Activated T-helper 17 cell treated with anti-CD3 and anti-CD28 coated beads, Interleukin-2, amount 50 U/mL, for 72 hours (primary cell): ENCODE measurements at places on chromosomes 13 and 19. TPM values are rescaled to one million over a fixed set of nuclear protein-coding genes. Genes with fewer than 3 reads are reported as not detected.
A peak's percentile ranks its signal among the peaks of the same experiment; 100 is the strongest.

MIDN gene
- total RNA-seq = 51.4 TPM

GRCh38 chr13:100298116-100298681 lies 209.3 kb downstream of the PCCA start:
- ATAC-seq = no peak

DNA sequence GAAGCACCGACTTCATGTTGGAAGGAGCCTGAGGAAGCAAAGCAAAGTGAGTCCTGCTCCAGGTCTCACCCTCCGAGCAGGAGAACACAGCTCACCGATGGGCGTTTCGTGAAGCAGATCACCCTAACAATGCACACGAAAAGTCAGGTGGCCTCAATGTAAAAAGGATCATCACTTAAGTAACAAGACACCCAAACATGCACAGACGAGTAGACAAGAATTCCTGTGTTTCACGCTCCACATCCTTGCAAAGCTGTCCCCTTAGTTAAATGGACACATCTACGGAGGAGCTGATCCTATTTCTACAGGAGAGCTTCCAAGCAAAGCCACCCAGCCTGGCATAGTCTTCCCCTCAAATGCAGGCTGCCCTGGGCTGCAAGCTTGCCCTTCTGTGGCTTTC lies 66.2 kb downstream of the SLC15A1 start:
- no peak for ATAC-seq

DNA sequence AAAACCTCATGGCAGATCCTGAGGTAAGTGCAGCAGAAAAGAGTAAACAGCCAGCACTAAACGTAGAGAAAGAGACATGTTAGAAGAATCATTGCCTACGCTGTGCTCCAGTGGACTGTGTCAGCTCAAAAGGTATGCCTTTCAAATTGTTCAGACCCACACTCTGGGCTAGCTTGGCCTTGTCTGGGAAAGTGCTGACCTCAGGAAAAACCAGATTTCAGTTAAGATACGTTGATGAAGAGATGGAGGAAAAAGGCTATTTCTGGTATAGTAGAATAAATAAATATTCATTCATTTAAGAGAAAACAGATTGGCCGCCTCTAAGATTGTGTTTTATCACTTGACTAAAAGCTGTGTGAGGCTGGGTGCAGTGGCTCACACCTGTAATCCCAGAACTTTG lies 9.6 kb upstream of the SUCLA2 start:
- ATAC-seq = no peak

DNA sequence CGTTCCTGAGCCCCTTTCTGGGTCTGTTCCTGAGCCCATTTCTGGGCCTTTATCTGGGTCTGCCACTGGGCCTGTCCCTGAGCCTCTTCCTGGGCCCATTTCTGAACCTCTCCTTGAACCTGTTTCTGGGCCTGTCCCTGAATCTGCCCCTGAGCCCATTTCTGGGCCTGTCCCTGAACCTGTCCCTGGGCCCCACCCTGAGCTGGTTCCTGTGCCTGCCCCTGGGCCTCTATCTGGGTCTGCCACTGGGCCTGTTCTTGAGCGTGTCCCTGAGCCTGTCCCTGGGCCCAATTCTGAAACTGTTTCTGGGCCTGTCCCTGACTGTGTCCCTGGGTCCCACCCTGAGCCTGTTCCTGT lies 40.4 kb upstream of the GRTP1 start:
- ATAC-seq = no peak

RFPL4A gene
- total RNA-seq = not detected

RPS19 gene
- 4,049 TPM for total RNA-seq

DNA sequence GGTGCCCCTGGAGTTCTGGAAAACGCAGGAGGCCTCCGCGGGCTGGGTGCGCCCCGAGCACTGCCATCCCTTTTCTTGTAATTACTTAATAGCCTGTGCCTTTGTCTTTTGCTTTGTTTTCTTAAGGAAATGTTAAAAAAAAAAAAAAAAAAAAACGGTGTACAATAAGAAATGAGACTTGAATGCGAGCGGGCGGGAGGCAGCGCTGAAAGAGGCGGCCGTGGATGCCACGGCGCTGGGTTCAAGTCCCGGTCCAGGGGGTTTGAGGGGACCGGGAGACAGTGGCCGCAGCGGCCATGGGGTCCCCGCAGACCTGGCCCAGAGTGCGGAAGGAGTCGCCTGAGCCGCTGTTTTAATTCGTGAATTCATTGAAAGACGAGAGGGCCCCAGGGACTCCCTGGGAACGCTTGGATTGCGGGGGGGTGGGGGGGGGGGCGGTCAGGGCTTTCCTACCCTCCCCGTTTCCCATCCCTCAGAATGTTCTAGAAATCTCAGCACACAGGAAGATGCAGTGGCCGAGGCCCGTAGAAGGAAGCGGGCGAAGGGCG lies 349.2 kb upstream of the ARGLU1 start:
- no peak for ATAC-seq

XRCC1 gene
- 34.9 TPM for total RNA-seq

DNA sequence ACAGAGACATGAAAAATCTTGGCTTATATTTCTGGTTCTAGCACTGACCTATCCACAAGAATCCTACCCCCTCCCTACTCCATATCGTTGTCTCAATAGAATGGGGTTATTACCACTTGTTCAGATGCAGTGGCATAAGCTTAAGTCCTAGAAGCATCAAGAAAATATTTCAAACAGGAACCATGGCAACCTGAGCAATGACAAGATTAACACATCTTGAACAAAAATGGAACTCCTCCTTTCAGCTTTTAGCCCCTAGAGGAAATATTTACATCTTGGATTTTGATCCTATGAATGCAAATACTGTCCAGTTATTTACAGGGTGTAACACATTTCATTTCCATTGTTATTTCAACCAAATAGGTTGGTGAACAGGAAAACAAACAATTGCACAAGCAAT lies 46.1 kb upstream of the TSC22D1 start:
- no peak for ATAC-seq

DNA sequence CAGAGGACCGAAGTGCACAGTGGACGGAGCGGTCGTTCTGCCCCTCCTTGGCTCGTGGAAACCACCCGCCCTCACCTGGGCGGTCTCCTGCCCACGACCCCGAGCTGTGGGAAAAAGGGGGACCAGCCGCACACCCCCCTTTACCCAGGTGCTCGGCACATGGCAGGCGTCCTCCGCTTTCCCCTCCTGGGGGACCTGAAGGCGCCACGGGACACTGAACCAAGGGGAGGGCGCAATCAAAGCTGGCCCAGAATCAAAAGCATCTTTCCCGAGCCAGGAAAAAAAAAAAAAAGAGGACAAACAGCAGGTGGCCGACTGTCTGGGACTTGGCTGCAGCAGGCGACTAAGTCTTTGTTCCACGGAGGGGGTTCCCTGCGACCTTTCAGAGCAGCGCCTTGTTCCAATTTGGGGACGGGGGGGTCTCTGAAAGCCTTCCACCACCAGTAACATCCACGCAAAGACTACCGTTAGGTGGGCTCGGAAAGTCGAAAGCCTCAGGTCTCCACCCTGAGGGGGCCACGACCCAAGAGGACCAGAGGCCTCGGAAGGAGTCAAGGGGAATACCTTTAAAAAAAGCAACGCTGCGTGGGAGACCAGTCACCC lies 1.1 kb downstream of the MBD3 start:
- no peak for ATAC-seq

DNA sequence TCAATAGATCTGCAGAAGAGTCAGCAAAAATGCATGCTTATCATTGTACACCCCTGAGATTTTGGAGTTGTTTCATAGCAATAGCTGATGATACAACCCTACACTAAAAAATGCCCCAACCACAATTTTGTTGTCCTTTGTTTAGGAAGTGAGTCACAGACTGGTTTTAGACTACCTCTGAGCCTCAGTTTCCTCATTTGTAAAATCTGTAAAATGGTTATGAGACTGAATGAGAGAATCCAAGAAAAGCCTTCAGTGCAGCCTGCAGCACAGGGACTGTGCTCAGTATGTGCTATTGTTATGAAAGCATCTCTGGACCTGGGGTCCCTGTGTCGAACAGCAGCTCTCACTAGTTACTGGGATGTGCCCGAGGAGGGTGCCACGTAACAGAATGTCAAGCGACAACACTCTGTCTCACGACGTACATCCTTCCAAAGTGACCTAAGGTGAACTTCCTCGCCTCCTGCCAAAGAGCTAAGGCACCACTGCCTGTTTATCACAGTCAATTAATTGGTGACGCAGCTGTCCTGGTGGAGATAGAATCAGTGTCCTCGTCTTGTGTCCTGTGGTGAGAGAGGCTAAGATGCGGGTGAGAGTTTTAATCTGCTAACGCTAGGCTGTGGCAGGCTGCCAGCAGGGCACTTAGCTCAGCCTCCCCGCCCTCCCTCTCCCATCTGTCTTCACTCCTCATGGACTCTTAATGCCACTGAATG lies 18.1 kb downstream of the DHRS12 start:
- peak; percentile 86 for ATAC-seq

APLP1 gene
- total RNA-seq = 2.6 TPM

- ATAC-seq = no peak
Measured at GRCh38 chr13:33577007-33577406, 240.9 kb upstream of the RFC3 start.

GRCh38 chr13:45295536-45295935 lies 45.4 kb downstream of the TPT1 start:
- ATAC-seq = no peak

DNA sequence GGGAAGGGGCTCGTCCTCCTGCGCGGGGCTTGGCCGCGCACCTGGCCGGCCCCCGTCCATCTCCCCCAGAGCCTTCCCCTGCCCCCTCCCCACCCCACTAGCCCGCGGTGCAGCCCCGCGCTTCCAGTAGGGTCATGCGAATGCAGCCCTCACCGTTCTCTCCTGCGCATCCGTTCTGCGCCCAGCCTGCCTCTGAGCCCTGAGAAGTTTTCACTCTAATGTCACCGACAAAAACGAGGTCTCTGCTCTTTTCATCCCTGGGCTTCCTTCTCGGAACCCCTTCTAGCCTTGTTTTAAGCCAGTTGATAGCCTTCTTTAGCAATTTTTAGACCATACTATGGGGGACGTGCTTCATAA lies 97.4 kb downstream of the ATP8A2 start:
- no peak for ATAC-seq

RNF225 gene
- total RNA-seq = not detected
